NCI-H2107 (cell line): ENCODE measurements at places on chromosomes 4 and X.

DNA sequence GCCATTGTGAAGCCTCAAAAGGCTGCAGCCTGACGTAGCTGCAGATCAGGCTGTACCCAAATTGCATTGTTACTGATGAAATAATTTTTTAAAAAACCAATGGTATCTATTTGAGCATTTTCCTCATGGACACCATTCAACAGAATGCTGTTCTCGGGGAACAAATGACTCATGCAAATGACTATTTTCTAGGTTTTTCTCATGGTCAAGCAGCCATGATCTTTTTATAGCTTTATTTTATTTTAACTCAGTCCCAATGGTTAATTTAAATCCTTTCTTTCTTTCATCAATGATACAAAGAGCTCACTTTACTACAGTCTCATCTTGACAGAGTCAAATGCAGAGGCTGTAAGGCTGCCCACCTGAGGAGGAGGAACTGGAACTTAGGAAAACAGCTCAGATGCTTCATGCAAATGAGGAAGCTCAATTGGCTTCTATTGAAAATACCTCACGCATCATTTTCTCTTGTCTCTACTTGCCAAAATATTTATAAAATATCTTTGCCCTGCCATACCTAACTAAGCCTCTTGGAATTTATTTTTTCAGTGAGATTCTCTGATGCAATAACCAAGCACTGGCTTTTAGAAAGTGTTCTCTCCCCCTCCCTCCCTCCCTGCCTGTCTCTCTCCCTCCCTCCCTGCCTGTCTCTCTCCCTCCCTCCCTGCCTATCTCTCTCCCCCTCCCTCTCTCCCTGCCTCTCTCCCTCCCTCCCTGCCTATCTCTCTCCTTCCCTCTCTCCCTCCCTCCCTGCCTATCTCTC is 81.0 kb downstream of the SORBS2 start:
- DNase-seq: no peak

- DNase-seq: no peak
These were observed 16.0 kb downstream of the ATP5ME start for GRCh38 chr4:657834-658667.

DNA sequence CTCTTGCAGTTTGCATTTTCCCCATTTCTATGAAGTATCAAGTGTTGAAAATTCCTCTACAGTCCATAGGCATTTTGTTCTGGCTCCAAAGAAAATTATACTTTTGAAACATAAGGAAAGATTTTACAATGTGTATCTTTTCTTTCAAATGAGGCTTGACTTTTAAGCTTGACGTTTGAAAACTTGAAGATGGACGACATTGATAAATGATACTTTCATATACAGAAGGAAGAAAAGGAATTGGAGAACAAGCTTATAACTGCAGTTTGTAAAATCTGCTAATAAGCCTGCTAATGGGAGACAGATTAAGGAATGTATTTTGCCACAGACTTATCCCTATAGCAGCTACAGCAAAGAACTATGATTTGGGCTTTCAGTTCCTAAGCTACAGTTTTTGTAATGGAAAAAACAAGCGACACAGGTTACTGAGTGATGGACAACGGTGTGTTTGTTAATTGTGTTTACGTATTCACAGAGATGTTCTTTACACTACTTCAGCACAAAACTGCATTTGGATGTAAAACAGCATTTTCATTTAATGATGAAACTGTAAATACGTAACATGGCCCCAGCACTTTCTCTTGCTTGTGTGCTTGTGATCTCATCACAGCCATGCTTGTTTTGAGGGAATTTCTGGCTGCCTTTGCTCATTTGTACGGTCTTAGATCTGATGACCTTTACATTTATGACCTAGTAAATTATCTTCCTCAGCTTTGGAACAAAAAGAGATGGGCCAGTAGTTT is 83.2 kb upstream of the FAT1 start:
- DNase-seq: no peak

DNA sequence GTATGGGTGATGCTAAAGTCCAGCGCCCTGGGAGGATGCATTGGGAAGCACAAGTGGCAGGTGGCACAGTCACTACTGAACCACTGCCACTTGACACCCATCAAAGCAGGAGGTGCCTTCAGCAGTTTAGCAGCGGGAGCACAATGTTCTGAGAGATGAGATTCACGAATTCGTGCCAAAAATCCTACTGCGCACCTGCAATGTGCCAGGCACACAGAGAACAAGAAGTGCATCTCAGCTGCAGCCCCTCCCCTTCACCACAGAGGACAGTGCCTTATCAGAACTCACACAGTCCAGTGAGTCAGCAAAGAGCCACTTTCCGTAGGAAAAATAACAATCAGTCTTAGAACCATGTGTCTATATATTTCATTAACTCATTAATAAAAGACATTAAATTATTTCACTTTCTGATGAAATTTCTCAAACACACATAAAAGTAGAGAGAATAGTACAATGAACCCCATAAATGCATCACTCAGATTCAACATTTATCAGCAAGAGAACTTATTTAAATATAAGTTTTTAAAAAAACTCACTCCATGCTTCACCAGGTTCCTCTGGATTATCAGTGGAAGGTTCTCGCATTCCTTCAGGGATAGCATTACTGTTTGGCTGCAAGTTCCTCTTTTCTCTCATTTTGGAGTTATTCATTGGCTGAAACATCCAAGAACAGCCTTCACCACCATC is 47.0 kb downstream of the BEND2 start:
- peak; percentile 70 for DNase-seq

- DNase-seq: no peak
These were observed 30.8 kb downstream of the SCLT1 start for GRCh38 chr4:129062580-129062979.

GRCh38 chrX:134624046-134624430 is 34.2 kb downstream of the PLAC1 start:
- no peak for DNase-seq

DNA sequence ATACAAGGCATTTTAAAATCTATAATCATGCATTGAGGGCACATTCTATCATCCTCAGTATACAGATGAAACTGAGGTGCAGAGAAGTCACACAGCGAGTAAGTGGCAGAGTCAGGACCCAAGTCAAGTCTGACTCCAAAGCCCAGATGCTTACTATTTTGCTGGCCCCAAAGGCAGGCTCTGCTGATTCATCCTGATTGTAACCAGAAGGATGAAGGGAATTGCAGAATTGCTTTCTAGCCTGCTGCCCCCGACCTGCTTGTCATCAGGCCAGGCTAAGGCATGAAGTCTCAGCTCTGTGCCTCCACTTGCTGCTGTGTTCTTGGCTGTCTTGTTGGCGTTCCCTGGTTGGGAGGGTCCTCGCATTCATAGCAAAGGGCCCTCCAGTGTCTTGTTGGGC is 62.7 kb downstream of the SLC9A6 start:
- DNase-seq: no peak

DNA sequence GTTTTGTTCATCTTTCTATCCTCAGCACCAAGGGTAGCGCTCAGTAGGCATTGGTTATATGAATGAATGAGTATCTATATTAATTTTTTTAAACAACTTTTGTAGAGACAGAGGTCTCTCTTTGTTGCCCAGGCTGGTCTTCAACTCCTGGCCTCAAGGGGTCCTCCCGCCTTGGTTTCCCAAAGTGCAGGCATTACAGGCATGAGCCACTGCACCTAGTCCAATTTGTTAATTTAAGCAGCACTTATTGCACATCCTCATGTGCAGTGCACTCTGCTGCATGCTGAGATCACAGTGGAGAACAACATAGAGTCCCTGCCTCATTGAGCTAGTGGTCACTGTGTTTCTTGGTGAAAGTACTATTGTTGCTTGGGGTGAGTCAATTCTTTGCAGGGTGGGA is 94.4 kb downstream of the NHSL2 start:
- DNase-seq: no peak

- no peak for DNase-seq
These were observed 3.2 kb upstream of the NEK1 start for GRCh38 chr4:169615467-169616106.

DNA sequence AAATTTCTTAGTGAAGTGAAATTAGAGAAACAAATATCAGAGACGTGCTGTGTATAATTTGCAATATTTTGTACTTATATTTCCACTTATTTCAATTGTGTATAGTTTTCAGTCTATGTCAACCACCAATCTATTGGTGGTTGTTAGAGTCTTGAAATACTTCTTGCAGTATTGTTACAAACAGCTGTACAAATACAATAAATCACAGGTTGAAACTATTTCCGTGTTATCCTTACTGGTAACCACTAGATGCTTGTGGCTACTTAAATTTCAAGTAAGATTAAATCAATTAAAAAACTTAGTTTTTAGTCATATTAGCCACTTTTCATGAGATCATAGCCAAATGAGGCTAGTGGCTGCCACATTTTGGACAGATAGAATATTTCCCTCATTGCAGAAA is 520.5 kb downstream of the GBA3 start:
- DNase-seq: no peak

GRCh38 chr4:48779095-48779997 is 733 bp downstream of the FRYL start:
- DNase-seq: peak; percentile 3

- DNase-seq: no peak
These were observed 124.6 kb downstream of the NDST3 start for GRCh38 chr4:118158763-118159375.

DNA sequence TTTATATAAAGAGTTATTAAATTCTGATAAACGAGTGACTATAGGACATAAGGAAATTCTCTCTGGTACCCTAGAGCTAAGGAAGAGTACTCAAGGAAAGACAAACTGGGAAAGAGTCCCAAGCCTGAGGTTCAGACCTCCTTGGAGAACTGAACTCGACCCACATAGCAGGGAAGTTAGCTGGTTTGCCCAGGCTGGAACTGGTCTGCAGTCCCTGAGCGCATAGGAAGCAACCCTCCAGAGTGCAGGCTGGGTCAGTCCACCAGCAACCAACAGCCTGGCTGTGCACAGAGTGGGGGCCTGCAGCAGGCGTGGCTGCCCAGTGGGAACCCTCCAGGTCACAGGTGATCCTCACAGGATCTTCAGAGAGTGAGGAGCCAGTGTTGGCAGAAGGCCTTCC is 114.1 kb downstream of the SOWAHB start:
- DNase-seq: no peak

GRCh38 chrX:125998432-125998831 is 167.7 kb downstream of the DCAF12L2 start:
- no peak for DNase-seq

- no peak for DNase-seq
These were observed 1.5 kb downstream of the ASMTL start for GRCh38 chrX:1451251-1451660.

- DNase-seq: no peak
These were observed 460.4 kb upstream of the HS3ST1 start for GRCh38 chr4:11889099-11889498.

DNA sequence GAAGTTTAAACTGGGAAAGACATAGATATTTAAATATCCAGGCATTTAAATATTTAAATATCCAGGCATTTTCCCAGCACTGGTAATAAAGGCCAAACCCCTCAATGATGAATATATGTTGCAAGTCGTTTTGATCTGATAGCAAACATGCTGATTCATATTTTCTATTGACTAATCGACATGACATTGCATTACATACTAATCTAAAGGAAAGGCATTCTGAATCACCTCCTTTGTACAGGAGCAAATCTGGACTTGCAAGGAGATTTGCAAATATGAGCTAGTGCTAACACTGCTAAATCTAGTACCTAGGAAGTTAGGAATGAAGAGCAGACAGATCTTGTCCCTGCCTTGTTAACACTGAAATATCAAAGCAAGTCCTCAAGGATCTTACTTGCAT is 207.3 kb downstream of the SLC7A11 start:
- no peak for DNase-seq

DNA sequence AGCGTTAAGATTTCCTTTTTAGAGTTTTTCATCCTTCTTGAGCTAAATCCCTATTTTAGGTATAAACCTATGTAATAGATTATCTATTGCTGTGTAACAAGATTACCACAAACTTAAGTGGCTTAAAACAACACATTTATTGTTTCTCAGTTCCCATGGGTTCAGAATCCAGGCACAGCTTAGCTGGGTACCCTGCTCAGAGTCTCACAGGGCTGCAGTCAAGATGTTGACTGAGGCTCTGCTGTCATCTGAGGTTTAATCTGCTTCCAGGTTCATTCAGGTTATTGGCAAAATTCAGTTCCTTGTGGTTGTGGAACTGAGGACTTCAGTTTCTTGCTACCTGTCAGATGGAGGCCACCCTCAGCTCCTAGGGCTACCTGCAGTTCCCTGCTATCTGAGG is 60.9 kb downstream of the GK start:
- DNase-seq: no peak

GRCh38 chr4:5797866-5798265 is 86.9 kb downstream of the EVC start:
- no peak for DNase-seq

GRCh38 chr4:88268913-88269312 is 15.4 kb downstream of the PPM1K start:
- no peak for DNase-seq
